ENCODE measurements at places on chromosomes 2 and 18.

DNA sequence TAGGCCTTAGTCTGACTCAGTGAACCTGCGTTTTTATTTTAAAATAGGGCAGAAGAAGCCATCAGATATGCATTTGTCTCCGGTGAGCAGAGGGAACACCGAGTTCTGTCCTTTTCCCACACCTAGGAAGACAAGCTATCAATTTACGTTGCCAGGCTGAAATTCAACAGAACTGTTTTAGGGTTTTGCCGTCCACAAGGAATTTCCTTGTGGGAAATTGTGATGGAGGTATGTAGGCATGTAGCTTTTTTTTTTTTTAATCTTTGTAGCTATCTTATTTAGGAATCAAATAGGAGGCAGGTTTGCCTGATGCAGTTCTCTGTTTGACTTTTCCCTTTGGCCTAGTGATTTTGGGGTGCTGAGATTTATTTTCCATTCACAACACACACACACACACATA, 62.0 kb upstream of the ASAP2 start:
- DNase-seq, result no peak

GRCh38 chr2:216698895-216699294, 3.5 kb upstream of the IGFBP5 start:
- DNase-seq, result no peak

DNA sequence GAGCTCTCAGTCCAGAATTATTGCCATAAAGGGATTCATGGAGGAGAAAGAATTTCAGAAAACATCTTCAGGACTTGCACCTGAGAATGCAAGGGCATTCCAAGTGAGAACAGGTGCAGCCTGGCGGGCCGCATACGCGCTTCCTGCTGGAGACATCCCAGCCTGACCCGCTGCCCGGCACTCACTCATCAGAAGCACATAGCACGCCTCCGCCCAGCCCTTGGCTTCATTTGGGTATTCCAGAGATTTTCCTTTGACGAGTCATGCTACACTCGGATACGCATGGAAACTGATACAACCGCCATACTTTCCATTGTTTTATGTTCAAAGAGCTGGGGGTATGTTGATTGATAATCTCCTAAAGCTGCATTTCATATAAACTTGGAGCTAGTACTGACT, 228.0 kb upstream of the ID2 start:
- DNase-seq, result no peak

- no peak for DNase-seq
Measured at GRCh38 chr2:141709756-141710155, 421.1 kb downstream of the LRP1B start.

- no peak for DNase-seq
Measured at GRCh38 chr18:45984546-45985235, 17.6 kb upstream of the EPG5 start.

DNA sequence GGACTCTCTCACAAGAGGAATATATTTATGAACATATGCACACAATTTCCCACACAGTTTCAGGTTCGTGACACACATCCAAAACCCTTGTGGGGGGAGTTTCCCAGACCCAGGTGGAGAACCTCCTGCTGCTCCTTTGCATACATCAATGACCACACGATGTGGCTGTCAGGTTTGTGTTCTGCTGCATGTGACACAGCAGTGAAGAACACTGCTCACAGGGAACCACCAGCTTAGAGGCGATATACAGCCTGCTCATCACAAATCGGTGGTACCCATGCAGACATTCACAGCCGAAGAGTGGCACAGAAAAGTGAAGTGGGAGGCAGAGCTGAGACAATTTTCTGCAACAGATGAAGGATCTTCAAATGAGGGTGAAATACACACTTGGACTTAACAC, 175.6 kb upstream of the ZFP36L2 start:
- no peak for DNase-seq

DNA sequence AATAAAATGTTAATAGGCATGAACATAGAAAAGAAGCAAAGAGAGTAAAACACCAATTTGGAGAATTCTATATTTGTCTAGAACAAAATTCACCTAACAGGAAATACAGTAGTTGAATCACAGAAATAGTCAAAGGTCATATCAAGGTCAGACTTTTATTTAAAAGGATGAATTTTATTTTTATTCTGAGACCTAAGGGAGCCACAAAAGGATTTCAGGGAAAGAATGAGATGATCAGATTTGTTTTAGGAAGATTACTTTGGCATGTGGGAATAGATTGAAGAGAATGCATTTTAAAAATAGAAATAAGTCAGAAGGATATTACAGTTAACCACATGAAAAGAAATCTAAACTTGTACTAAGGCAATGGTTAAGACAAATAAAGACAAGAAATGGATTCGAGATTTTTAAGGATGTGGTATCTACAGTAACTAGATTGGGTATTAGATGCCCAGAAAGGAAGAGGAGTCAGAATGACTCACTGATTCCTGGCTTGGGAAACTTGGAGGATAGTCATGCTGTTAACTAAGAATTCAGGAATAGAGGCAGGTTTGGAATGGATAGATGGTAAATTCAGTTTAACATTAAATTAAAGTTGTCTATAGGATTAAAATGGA, 56.0 kb downstream of the METTL4 start:
- no peak for DNase-seq

All from progenitor cell of endocrine pancreas (in vitro differentiated cells).